ENCODE measurements at places on chromosomes 1 and 21. TPM values are rescaled to one million over a fixed set of nuclear protein-coding genes. Genes with fewer than 3 reads are reported as not detected.

- DNase-seq: no peak
These were observed 169.9 kb upstream of the ST6GALNAC5 start for GRCh38 chr1:76697361-76697760.

DNA sequence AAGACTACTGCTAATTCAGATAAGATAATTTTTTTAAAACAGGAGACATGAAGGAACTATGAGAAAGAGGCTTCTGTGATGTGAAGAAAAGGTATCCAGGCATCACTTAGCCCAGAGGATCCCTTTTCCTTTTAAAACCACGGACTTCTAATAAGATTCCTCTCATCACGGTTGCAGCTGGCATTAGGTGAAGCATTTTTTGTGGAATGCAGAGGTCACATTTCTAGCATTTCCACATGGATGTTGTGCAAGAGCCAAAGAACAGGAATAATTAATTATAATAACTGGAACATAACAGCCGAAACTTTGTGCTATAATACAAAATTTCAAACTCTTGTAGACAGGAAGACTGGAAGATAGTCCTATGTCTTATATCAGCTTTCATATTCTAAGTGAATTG is 27.6 kb downstream of the CYP2J2 start:
- DNase-seq: peak; percentile 10

EDARADD gene
- not detected for total RNA-seq

- peak; percentile 30 for DNase-seq
These were observed 125.0 kb downstream of the PRDM2 start for GRCh38 chr1:13825033-13825432.

DNA sequence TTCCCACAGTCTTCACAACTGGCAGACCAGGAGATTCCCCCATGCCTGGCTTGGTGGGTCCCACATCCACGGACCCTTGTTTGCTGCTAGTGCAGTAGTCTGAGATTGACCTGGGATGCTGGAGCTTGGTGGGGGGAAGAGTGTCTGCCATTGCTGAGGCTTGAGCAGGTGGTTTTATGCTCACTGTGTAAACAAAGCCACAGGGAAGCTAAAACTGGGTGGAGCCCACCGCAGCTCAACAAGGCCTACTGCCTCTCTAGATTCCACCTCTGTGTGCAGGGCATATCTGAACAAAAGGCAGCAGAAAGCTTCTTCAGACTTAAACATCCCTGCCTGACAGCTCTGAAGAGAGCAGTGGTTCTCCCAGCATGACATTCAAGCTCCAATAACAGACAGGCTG is 177.3 kb upstream of the ETV3 start:
- no peak for DNase-seq

FHAD1 gene
- total RNA-seq: 0.63 TPM

SLC5A9 gene
- total RNA-seq: not detected

GRCh38 chr1:185408700-185409270 is 91.7 kb upstream of the IVNS1ABP start:
- DNase-seq: no peak

DNA sequence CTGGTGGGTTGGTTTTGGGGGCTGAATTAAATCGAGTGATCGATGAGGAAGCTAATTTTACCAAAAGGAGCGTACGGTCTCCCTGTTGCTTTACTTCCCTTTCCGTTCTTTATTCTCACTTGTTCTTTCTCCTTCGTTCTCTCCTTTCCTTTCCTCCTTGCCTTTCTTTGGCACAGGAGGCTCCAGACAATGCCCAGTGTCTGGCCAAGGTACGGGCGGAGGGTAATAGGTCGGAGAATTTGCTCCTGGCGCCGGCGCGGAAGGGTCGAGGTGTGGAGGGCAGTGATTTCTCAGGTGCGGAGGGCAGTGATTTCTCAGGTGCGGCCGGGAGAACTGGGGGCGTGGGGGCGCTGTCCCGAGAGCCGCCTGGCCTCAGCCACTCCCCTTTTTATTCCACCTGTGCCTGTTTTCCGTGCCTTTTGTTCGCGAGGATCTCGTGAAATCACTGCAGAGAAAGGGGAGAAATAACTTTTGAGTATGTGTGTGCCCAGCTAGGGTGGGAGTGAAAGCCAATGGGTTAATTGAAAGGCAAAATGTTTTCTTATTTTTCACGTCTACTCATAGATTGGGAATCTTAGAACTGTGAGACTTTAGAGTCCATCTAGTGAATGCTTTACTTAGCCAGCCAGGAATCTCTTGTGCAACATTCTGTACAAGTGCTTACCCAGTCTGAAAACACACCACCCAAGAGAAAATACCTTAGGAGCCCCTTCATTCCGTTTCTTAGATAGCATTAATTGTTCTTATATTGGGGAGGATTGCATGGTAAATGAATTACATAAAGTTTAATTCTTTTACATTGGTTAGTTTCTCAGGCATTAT is 1.3 kb downstream of the FNBP1L start:
- peak; percentile 55 for DNase-seq

- DNase-seq: no peak
These were observed 123.2 kb downstream of the ADSS2 start for GRCh38 chr1:244328476-244328875.

- no peak for DNase-seq
These were observed 40.8 kb downstream of the RSPH1 start for GRCh38 chr21:42455196-42455595.

DNA sequence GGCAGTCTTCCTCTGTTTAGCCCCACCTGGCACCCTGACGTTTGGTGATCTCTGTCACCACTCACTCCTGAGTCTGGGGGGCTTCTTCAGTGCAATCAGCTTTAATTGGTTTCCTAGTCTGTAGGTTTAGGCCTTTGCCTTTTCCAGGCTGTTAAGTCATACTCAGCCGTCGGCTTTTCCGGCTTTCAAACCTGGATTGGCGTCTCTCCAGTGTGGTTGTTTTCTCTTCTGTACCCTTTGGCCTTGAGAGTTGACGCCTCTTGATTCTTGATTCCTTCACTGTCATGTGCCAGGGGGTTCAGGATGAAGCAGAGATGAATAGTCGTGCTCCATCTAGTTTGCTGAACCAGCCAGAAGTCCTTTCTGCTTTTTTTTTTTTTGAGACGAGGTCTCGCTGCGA is 24.9 kb downstream of the NCMAP start:
- no peak for DNase-seq

GRCh38 chr1:235326719-235327558 is 1.0 kb downstream of the ARID4B start:
- no peak for DNase-seq

GRCh38 chr21:32826329-32827167 is 55.0 kb upstream of the PAXBP1 start:
- peak; percentile 80 for DNase-seq

GRCh38 chr1:178310685-178311105 is 186.1 kb downstream of the CLEC20A start:
- DNase-seq: peak; percentile 85

TNFRSF18 gene
- total RNA-seq: not detected

DNA sequence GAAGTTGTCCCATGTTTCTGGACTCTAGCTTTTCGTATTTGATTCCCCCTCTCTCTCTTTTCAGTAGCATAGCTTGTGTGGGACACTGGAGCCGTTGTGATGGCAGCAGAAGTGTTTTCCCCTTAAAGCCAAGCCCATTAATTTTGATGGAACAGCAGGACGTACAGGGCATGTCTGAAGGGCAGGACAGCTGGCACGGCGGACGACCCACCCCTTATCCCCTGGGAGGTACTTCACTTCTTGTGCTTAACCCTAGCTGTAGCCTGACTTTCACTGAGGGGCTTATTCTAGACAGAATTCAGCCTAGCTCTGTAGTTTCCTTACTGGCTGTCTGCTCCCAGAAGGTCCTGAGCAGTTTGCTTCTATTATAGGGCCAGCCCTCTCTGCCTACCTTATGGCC is 8.6 kb upstream of the PPFIA4 start:
- no peak for DNase-seq

DNA sequence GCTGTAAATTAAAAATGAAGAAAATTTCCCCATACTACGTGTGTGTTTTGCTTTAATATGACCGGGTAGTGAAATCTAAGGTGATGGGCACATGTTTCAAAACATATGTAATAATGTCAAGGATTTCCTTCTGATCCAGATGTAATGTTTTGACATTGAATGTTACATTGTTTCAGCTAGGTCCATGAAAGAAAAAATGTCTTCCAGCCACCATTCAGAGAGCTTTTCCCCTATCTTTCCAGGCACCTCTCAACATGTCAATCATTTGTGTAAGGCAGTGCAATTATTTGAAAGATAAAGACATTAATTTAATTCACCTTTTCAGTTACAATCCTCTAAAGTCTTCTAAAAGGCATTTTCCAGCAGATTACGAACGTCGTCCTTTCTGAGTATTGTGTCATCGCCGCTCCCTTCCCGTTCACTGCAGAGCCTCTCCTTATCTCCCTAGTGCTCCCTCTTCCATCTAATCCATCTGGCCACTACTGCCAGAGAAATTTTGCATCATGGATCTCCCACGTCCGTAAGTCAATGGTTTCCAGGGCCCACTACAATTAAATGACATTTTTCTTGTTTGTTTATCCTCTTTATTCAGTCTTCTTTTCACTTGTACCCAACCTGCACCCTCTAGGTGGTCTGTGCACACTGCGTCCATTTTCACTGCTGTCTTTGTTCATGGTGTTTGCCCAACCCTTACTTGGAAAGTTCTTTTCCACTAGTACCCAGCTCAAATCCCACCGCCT is 1.3 kb upstream of the VAMP3 start:
- DNase-seq: no peak

GRCh38 chr1:160726114-160726497 is 12.9 kb upstream of the SLAMF7 start:
- DNase-seq: peak; percentile 29

GRCh38 chr1:162644986-162645314 is 12.7 kb downstream of the DDR2 start:
- no peak for DNase-seq

GRCh38 chr1:203996126-203996525 is 76.8 kb upstream of the SOX13 start:
- DNase-seq: peak; percentile 13

GRCh38 chr1:230849451-230850224 is 18.7 kb downstream of the C1orf198 start:
- peak; percentile 97 for DNase-seq

PDC gene
- total RNA-seq: 0.27 TPM

- DNase-seq: no peak
These were observed 30.1 kb upstream of the PLEKHG5 start for GRCh38 chr1:6521536-6521935.

GRCh38 chr1:170085091-170085490 is 10.6 kb upstream of the KIFAP3 start:
- DNase-seq: no peak

LCE1A gene
- not detected for total RNA-seq

NHLH2 gene
- not detected for total RNA-seq

GRCh38 chr21:38477226-38477625 is 21.1 kb downstream of the ERG start:
- DNase-seq: no peak

- DNase-seq: no peak
These were observed 166.8 kb upstream of the GALNT2 start for GRCh38 chr1:229900220-229900619.

- DNase-seq: no peak
These were observed 67.5 kb upstream of the SH3GLB1 start for GRCh38 chr1:86636898-86637297.

- DNase-seq: peak; percentile 8
These were observed 55.6 kb upstream of the ABCD3 start for GRCh38 chr1:94362466-94363058.

GRCh38 chr1:226308166-226308722 is 720 bp downstream of the LIN9 start:
- no peak for DNase-seq

- no peak for DNase-seq
These were observed 93.9 kb upstream of the CSF3R start for GRCh38 chr1:36576551-36577110.

DNA sequence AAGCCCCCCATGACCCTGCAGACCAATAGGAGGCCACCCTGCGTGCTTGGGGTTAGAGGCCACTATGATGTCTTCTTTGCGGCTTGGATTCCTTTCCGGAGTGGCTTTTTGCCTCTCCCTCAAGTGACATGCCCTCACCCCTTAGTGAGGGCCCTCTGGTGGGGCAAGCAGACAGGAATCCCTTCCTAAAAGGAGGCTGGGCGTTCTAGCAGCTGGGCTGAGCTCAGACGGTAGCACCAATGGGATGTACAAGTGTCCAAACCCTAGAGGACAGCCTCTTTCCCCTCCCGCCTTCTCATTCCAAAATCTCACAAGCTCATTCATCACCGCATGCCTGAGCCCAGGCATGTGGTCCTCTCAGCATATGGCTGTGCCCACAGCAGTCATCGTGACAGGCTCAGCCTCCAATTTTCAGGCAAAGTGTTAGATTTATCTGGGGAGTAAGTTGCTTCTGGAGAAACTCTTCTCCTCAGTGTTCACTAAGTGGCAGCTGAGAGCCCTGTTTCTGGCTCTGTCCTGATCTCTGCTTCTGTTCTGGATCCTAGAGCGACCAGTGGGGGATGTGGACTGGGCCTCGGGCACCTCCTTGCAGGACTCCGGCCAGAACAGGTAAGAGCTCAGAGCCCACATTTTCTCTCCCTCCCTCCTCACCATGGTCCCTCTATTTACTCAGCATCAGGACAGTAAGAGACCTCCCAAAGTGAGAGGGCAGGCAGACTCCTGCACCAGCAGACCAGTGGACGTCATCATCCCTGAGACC is 4.8 kb downstream of the KIAA1614 start:
- DNase-seq: no peak

- DNase-seq: peak; percentile 73
These were observed 67.4 kb downstream of the KCNJ6 start for GRCh38 chr21:37848721-37849490.

GRCh38 chr1:30194741-30195423 is 528.5 kb downstream of the MATN1 start:
- DNase-seq: no peak

GRCh38 chr1:41534181-41535076 is 49.9 kb upstream of the EDN2 start:
- DNase-seq: no peak

PPIAL4G gene
- not detected for total RNA-seq

DNA sequence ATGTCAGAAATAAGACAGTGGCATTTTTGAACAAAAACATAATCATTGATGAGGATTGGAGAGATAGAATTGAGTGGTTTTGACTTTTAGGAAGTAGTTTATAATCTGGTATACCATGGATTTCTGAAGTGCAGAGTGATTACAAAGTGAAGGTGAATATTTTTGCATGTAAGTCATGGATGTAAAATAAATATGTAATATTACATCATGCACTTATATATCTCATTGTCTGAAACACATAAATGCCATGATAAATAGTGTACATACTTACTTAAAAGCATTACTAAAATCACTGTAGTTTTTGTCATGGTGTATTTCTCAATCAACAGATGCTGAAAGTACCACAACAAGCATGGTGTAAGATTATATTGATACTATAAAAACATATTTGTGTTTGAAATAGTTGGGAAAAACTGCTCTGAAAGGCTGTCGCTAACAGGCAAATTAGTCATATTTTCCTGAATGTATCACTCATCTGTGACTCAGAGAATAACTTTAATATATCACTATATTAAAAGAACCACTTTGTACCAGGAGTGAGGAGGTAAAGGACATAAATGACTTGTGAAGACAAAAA is 24.8 kb upstream of the RGS18 start:
- DNase-seq: peak; percentile 49

GRCh38 chr1:33462405-33463164 is 9.9 kb upstream of the ZSCAN20 start:
- DNase-seq: no peak
